Activated CD8-positive, alpha-beta T cell treated with anti-CD3 and anti-CD28 coated beads for 36 hours (primary cell): ENCODE measurements at places on chromosomes 7 and 10. TPM values are rescaled to one million over a fixed set of nuclear protein-coding genes. Genes with fewer than 3 reads are reported as not detected.

- H3K36me3 ChIP-seq, result peaks cover 7% of the 10 kb centered on the region
- H3K4me1 ChIP-seq, result peaks cover 64% of the 10 kb centered on the region
- H3K27me3 ChIP-seq, result no peaks in the 10 kb centered on the region
- H3K27ac ChIP-seq, result no peak overlapping the region
Measured at GRCh38 chr10:26807532-26807931, 53.2 kb downstream of the ABI1 start.

CYP26A1 gene
- not detected for total RNA-seq

CALHM3 gene
- not detected for total RNA-seq

RAB19 gene
- total RNA-seq, result 6.4 TPM

CLCN1 gene
- total RNA-seq, result 0.09 TPM

DNA sequence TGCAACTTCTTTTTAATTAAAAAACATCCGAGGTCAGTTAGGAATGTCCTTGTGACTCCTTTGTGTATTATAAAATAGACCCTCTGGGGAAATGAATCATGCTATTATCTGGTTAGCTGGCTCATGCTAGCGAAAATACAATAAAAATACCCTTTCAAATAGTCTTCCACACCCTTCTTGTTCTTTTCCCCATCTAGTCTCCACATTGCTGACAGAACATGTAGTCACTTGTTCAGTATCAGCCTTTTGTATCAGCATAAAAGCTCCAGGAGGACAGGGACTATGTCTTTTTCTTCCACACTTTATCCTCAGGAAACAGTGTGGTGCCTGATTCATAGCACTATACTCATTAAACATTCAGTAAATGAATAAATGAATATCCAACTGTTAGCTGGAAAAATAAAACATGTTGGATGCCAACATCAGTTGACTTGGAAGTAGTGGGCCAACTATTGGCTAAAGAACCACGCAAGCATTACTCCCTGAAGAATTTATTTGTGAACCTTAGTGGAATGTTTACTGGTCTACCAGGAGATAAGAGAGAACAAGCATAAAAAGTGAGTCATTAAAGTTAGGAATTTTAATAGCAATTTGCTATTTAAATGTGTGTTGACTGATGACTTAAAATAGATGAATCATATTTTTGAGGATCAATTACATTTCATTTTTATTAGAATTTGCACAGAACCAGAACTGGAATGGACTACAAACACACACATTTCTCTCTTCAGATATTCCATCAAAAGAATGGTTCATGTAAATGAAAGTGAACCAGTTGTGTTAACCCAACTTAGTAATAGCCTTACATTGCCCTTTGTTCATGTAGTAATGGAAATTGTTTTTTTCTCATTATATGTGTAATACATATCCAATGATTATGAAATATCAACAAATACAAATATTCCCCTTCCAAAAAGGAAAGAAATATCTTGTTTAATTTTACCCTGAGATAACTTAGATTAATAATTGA is 129.6 kb downstream of the DKK1 start:
- no peaks in the 10 kb centered on the region for H3K4me1 ChIP-seq
- no peak overlapping the region for H3K27ac ChIP-seq
- no peak overlapping the region for H3K4me3 ChIP-seq
- DNase-seq, result no peak
